Stimulated activated CD4-positive, alpha-beta T cell treated with anti-CD3 and anti-CD28 coated beads, TNF-alpha, amount 100 ng/mL, for 24 hours (primary cell): ENCODE measurements at places on chromosomes 12 and 14.

DNA sequence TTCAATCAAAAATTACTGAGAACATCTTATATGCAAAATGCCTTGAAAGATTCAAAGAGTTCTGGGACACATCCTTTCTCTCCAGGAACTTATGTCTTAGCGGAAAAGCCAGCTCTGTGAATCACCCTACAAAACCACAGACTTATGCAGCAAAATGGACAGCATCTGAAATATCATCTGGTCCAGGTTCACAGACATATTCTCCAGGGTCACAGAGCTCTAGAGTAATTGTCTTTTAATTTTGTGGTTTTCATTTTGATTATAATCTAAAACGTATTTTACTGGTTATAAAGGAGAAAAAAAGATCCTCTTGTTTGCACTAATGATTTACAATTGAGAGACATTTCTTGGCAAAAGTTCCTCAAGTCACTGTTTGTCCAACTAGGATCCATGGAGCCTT, 246.2 kb downstream of the MSRB3 start:
- DNase-seq = no peak

DNA sequence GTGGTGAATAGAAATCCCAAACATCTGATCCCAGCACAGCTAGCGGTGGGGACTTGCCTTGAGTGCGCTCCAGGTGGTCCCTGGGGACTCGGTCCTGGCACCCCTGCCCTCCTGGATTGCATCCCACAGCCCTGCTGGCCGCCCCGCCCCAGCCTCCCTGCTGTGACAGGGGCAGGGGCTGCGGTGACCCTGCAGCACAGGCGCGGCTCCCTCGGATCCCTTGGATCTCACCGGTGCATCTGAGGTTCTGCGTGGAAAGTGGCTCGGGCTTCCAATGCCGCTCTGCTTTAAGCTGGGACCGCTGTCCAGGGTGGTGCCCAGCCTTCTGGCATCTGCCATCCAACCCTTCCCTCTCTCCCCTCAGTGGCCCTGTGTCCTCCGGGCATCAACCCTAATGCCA, 16.0 kb downstream of the ANKRD9 start:
- no peak for DNase-seq

DNA sequence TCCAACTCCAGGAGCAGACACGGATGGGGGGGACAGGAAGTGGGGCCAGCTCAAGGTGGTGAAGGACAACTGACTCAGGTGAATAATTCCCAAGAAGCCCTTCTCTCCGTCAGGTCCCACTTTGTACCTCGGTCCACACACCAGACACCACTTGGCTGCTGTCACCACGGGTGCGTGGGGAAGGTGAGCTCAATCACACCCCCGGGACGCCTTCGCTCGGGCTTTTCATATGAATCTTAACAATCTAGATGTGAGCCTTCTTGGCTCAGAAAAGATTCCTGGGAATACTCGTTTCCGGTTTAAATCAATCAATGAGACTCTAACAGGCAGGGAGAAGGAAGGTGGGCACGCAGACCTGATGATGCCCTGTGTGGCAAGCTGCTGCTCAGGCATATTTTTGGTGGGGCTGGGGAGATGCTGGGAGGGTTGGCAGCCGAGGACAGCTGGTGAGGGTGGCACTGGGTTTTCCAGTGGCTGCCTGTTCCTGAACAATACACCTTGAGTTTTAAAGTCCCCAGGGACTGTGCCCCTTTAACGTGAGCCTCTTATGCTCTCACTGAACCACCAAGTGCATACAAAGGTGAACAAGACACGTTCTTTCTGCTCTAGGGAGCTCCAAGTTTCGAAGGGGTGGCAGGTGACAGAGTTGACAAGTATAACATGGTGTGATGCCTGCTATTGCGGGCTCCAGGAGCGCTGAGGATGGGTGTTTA, 5.1 kb downstream of the TESC start:
- no peak for DNase-seq

GRCh38 chr12:85393606-85394005, 113.6 kb downstream of the ALX1 start:
- DNase-seq = no peak

GRCh38 chr14:25488961-25489360, 439.0 kb upstream of the STXBP6 start:
- DNase-seq = no peak

DNA sequence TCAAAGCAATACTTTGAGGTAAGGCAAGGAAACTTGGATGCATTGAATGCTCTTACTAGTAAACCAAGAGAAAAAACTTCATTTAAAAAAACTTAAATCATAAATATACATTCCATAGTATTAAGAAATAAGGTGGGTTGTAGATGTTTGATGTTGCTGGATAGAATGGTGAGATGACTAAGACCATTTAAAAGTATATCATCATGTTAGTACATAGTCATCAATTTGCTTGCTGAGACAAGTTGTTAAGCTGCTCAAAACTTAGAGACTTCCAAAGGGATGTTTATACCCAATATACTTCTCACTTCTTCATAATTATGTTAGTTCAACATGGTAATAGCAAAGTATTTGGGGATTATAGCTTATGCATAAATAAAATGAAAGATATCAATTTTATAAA, 675.5 kb upstream of the MGAT4C start:
- no peak for DNase-seq

- no peak for DNase-seq
Measured at GRCh38 chr12:28390761-28391385, 200.6 kb downstream of the CCDC91 start.

- DNase-seq = no peak
Measured at GRCh38 chr14:82403987-82404386, 870.3 kb upstream of the SEL1L start.

GRCh38 chr14:50559990-50560930, at the start of gene ATL1:
ATL1 (plus strand) TSS chr14:50560145; CDS start chr14:50560266, 121 bp downstream.
- DNase-seq = peak; percentile 40

GRCh38 chr12:85516667-85517325, 236.8 kb downstream of the ALX1 start:
- DNase-seq = no peak

DNA sequence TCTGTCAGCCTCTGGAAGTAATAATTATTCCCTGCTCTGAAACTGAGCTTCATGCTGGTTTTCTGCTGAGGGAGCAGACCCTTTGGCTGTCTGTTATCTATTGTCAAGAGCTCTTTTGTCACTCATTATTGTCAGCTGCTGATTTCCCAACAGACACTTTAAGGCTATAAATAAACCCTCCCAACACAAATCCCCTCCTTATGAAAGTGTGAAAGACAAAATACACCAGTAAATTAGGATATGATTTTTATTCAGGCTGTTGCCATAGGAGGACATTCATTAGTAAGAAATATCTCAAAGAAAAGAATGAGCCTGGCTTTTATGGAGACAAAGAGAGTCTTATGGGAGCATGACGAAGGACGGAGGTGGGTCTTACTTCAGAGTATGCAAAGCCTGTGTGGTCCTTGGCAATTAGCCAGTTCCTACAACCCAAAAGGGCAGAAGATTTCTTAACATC, 180.8 kb downstream of the CRADD start:
- DNase-seq = no peak

DNA sequence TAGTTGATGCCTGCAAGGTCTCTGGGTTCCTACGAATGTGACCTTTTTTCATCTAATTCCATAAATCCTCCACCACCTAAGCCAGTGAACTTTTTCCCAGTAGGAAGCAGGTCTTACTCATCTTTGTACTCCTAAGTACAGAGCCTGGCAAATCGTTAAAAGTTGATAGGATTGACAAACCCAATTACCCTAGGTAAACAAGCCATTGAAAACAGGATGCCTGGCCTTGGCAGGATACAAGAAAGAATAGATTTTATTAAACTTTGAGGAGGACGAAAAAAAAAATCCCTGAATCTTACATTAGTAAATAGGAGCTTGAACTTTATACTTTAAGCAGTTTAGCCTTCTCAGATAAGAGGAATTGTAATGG, 5.6 kb downstream of the TBPL2 start:
- no peak for DNase-seq

DNA sequence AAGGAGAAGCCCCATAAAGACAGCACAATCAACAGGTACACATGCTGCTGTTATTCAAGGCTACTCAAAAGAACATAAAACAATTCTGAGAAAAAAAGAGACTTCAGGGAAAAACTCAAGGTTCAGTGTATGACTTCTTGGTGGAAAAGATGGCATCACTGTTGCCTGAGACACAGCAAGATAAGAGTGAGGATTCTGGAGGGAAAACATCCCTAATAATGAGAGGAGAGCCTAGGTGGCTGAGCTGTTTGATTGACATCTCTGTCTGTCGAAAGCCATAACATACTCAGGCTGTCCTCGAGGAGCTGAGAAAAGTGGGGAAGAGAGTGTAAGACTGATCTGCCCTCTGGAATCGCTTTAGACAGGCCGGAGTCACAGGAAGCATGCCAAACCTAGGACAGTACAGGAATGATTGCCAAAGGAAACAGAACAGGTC, 193.4 kb upstream of the AMIGO2 start:
- DNase-seq = no peak

DNA sequence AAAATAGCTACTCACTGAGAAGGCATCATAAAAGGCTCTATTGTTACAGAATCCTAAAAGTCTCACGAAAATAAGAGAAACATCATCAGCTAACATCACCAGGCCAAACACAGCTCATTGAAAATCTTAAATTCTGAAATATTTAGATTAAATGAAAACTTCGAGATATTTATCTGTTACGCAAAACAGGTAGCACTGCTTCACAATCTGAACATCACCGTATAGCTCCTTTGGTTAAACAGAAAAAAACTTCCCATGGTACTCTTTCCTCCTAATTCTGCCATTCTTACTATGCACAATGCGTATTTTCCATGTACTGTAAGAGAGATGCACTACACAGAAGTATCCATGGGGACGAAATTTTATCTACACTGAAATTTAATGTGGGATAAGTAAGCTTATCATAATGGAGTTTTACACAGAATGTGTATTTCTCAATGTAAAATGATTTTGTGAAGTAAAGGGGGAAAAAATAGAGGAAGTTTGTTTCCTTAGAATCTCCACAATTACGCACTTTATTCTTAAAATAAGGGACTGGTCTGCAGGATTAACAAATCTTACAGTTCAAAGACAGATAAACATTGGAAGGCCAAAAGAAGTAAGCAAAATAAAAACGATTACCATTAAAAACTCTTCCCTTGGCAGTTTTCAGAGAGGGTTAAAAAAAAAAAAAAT, 1.9 kb downstream of the SGPP1 start:
- DNase-seq = no peak

GRCh38 chr12:24025153-24025798, 75.8 kb upstream of the SOX5 start:
- DNase-seq = no peak

- DNase-seq = no peak
Measured at GRCh38 chr14:35197015-35197414, 74.7 kb downstream of the PRORP start.

GRCh38 chr12:121903202-121903601, 14.6 kb downstream of the PSMD9 start:
- no peak for DNase-seq

DNA sequence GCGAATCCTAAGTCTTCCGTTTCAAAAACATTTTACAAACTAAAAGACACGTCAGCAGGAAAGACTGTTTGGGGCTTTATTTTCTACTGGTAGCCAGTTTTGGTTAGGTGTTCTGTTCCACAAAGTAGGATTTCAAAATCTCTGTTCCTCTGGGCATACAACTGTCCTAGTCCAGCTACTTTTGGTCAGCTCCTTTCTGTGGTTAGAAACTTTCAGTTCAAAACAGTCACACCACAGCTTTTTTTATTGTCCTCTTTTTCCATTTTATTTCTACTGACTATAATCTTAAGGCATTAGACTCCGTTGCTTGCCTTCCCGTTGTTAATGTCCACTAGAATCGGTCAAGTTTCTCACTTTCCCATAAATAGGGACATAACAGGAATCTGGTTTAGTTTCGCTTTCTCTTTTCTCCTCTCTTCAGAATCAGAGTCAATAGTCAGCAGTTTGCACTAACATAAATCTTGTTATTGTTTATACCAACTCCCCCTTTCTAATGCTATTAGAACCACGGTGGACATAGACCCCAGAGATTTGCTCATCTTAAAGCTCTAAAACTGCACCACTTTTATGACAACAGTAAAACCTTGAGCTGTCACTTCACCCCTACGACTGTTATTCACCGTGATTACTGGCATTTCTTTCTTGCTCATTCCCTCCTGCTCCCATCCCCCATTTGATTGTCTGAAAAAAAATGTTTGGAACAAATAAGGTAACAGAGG, 41.5 kb upstream of the NPAS3 start:
- no peak for DNase-seq
